Diencephalon (tissue), 1 donor: ENCODE measurements at places on chromosomes 12 and 14. TPM values are rescaled to one million over a fixed set of nuclear protein-coding genes. Genes with fewer than 3 reads are reported as not detected.

Gene AICDA
- not detected for total RNA-seq

Gene NAV3
- 225 TPM for total RNA-seq

Gene MANSC1
- total RNA-seq = 3.7 TPM

Gene CMA1
- not detected for total RNA-seq

Gene C12orf60
- 3.7 TPM for total RNA-seq

Gene SCN8A
- 74.3 TPM for total RNA-seq

Gene CPM
- 2.5 TPM for total RNA-seq

Gene SPRING1
- total RNA-seq = 48.7 TPM

Gene SLC6A12
- total RNA-seq = 11.8 TPM

Gene SIRT4
- total RNA-seq = 3.0 TPM
